ENCODE measurements at places on chromosomes 16 and 17.
A peak's percentile ranks its signal among the peaks of the same experiment; 100 is the strongest.

GRCh38 chr16:89973235-89973634, 24.7 kb downstream of the DEF8 start:
- no peak for DNase-seq

GRCh38 chr17:32268734-32269288, 3.2 kb downstream of the RHBDL3 start:
- no peak for DNase-seq

- DNase-seq = no peak
Measured at GRCh38 chr16:70257391-70257790, 5.7 kb upstream of the EXOSC6 start.

DNA sequence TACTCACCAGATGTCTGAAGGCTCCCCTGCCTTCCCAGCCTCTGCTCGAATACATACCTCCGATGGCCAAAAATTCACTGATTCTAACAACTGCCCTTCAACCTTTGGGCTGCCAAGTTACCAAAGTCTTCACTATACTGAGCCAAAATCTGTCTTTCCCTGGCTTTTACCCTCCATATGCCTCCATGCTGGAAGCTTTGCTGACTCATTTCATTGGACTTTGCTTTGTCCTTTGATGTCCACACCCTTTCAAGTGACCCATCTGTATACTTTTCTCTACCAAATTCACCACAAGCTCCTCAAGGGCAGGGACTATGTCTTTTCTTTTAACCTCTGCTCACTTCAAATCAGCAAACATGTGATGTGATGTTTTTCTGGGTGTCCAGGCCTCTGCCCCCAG, 21.0 kb upstream of the MTMR4 start:
- no peak for DNase-seq

GRCh38 chr17:57585341-57586195, 159.5 kb downstream of the CCDC182 start:
- DNase-seq = no peak

GRCh38 chr16:25052530-25052929, 37.4 kb upstream of the ARHGAP17 start:
- no peak for DNase-seq

DNA sequence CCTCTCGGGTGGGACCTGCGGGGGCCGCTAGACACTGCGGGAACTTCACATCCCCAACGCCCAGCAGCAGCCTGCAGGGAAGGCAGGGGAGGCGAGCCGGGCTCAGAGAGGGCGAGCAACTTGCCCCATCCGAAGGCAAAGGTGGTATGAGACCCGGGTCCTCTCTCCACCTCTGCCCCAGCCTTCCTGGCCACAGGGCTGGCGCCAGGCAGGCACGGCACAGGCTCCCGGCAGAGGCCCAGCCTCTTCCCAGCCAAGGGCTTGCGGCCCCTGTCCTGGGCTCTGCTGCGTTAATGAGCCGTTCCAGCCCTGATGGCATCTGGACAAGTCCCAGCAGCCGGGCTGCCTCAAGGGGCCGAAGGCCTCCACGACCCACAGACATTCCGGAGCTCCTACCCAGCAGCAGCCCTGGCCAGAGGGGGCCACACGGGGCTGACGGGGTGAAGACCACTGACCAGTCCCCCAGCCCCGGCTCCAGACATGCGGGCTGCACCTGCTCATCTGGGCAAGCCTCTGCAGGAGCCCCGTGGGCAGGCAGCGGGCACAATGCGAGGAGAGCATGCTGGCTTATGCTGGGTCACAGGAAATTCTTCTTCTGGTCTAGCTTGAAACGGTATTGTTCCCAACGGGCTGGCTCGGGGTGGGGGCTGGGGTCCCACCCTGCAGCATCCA, 1.2 kb upstream of the HS3ST6 start:
- no peak for DNase-seq

GRCh38 chr16:16014329-16015224, 65.2 kb downstream of the ABCC1 start:
- DNase-seq = peak; percentile 79

- DNase-seq = peak; percentile 58
Measured at GRCh38 chr17:29567554-29568330, 759 bp upstream of the TP53I13 start.

GRCh38 chr17:38742411-38743308, 5.5 kb downstream of the PCGF2 start:
- no peak for DNase-seq

DNA sequence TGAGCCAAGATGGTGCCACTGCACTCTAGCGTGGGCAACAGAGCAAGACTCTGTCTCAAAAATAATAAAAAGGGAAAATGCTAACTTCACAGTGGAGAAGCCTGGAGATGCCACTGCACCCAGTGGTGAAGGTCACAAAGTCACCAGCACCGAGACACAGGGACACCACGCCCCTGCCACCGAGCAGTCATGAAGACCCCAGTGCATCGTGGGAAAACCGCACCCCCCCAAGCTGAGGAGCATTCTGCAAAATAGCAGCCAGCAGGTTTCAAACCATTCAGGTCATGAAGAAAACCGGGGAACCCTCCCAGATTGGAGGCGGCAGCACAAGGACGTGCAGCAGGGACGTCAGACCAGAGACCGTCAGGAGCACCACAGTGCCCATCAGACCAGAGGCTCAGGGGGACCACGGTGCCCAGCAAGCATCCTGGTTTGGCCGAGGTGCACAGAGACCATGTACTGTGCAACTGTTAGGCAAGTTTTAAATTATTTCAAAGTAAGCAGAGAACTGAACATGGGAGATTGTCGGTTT, 13.7 kb downstream of the CHMP1A start:
- no peak for DNase-seq

- no peak for DNase-seq
Measured at GRCh38 chr16:28072087-28072486, 8.6 kb upstream of the GSG1L start.

- no peak for DNase-seq
Measured at GRCh38 chr17:77164483-77165091, 23.8 kb downstream of the SEC14L1 start.
